ENCODE measurements at places on chromosomes 6 and 20.
A peak's percentile ranks its signal among the peaks of the same experiment; 100 is the strongest.

GRCh38 chr6:167974640-167975344, 22.7 kb upstream of the KIF25 start:
- DNase-seq: no peak

GRCh38 chr6:18241208-18242038, 22.9 kb downstream of the DEK start:
- DNase-seq: no peak

- DNase-seq: no peak
Measured at GRCh38 chr6:163695414-163695864, 280.9 kb downstream of the QKI start.

DNA sequence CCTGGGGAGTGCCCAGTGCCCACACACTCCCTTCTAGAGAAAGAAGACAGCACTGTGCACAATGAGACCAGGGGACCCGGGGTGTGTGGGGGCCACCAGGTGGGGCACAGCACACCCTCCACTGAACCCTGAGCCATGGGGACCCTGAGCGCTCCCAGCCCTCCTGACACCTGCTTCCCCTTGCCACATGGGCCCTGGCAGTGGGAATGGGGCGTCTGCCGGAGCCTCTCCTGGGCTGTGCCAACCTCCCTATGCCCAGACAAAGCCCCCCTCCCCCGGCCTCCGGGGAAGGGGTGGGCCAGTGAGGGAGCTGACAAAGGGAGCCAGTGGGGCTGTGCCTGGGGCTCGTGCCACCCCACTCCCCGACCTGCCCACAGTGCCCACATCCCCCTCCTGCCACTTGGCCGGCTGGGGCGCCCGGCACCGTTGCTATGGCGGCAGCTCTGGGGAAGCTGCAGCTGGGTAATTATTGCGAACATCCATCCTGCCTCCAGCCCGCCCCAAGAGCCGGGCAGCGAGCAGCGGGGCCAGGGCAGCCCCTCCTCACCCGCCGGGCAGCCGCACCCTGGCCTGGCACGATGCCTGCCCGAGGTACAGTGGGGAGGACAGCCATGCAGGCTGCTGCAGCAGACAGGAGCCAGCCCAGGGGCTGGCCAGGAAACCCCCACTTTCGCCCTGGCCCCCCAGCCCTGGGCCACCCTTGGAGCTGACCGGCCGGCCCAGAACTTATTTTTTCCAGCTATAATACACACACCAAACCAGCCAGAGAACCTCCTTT, 41.9 kb upstream of the NOL4L start:
- no peak for DNase-seq

DNA sequence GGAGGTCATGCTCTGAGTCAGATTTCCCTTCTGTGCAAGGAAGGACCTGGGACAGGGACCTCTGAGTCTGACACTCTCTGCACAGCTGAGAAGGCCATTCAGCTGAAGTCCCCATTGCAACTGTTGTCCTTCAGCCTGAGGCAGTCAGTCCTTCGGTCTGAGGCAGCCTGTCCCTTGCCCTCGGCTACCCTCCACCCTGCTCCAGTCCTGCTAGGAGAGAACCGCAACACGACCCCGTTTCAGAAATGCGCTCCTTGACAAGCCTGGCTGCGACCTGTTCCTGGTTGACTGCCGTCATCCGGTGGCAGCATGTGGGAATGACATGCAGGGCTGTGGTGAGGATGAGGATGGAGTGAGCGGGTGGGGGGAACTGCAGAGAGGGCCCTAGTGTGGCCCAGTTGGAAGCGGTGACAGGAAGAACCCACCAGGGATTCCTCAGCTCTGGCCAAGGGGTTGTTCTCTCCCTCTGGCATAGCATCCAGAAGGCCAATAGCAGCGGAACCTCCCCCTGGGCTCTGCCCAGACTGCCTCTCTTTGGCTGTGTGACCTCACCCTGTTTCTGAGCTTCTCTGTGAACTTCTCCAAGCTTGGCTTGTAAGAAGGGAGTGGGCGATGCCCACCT, 40.3 kb upstream of the ANGPT4 start:
- peak; percentile 54 for DNase-seq

GRCh38 chr20:49534255-49534712, 33.7 kb downstream of the PTGIS start:
- peak; percentile 57 for DNase-seq

- DNase-seq: no peak
Measured at GRCh38 chr6:2951728-2952127, 19.6 kb downstream of the SERPINB6 start.

DNA sequence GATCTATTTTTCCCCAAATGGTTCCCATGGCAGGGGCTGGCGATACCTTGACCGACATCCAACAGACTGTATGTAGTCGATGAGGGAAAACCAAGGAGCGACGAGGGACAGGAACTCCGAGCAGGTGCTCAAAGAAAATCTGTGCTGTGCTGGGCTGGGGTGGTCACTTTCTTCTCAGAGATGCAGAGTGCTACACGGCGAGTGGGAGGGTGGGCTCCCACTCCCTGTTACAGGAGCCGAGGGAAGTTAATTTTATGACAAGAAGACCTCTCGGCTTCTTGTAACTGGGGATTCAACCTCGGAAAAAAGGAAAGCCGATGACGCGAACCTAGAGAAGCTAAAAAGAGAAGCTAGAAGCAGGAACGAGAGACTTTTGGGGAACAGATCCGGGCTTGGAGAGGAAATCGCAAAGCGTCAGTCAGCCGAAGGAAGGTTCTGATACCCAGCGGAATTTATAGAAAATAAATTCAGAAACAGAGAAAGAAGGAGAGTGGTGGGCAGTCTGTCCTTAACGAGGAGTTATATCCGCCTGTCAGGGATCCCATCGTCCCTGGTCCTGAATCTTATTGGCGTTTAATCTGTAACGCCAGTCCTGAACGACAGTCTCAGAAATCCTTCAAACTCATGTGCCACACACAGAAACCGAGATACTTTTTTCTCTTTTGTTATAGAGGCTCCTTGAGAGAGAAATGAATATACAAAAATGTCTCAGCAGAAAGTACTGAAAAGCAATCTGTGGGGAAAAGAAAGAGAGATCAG, 84.6 kb upstream of the ZNF322 start:
- no peak for DNase-seq

DNA sequence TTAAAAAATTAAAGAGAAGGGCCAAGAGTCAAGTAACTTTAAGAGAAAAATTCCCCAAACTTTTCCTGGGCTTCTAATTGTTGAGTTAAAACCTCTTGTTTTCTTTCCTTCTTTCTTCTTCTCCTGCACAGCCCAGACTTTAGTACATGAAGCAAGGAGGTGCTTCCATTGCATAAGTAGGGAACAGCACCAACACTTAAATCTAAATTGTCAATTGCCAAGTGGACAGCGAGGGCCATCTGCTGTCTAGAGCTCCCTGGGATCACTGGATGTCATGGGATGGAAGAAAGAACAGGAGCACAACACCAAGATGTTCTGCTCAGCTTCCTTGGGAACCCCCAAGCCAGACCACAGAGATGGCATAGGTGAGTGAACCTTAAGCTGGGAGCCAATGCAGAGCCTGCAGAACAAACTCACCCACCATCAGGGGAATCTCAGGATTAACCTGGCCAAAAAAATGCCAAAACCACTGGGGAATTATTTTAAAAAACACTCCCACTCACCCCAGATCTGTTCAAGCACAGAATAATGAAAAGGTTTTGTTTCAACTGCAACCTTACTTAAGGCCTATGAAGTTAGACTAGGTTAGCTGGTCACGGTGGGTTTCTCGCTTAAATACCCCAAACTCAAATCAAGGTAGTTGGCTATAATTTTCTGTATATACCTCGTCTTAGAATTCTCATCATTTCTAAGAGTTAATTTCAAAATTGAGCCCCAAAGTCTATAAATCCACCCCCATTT, 67.8 kb downstream of the TNFRSF21 start:
- no peak for DNase-seq

GRCh38 chr6:82584194-82584695, 220.6 kb downstream of the TPBG start:
- DNase-seq: no peak

Measured in heart right ventricle (tissue), 16 donors.